NCI-H2081 treated with DMSO at 0.1 percent for 48 hours (cell line): ENCODE measurements at places on chromosomes 11 and 22.

DNA sequence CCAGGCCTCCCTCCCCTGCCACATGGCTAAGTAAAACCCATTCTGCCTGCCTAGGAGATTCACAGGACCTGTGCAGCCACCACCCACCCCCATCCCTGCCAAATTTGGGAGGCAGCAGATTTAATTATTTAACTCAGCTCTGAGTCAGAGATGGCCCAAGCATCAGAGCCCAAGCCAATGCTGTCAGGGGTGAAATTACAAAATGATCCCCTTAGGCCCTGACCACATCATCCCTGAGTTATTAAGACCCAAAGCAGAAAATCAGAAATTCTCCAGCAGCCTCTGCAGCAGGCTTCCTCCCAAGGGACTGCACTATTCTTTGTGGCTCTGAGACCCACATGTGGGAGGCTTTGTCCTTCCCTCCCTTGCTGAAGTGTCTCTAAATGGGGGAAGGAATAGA lies 52.8 kb upstream of the RRAS2 start:
- DNase-seq: no peak

DNA sequence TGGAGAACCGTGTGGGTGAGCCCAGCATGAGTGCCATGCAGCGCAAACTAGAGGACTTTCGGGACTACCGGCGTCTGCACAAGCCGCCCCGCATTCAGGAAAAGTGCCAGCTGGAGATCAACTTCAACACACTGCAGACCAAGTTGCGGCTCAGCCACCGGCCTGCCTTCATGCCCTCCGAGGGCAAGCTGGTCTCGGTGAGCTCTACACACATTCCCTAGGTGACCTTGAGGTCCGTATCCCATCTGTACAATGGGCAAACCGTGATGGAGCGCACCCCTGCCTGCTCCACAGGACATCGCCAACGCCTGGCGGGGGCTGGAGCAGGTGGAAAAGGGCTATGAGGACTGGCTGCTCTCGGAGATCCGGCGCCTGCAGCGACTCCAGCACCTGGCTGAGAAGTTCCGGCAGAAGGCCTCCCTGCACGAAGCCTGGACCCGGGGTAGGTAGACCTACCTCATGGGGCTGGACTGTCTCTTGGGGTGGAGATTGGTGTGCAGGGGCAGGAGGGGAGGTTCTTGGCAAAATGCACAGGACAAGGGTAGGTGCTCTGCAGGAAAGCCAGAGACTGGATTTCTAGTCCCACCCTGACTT lies 10.6 kb downstream of the CTSF start:
- DNase-seq: no peak

DNA sequence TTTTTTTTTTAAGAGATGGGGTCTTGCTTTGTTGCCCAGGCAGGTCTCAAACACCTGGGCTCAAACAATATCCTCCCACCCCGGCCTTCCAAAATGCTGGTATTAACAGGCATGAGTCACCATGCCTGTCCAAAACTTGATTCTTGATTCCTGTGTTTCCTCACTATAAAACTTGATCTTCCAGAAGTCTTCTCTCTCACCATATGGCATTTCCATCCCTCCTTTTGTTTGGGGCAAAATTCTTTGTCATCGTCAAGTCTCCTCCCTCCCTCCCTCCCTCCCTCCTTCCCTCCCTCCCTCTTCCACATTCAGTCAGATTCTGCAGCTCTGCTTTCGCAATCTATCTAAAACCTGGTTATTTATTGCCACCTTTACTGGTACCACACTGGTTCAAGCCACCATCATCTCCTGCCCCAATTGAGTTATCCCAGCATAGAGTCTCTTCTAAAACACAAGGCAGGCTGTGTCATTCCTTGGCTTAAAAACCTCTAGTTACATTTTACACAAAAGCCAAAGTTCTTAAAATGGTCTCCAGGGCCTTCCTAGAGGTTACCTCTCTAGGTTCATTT lies 65.0 kb upstream of the HORMAD2 start:
- no peak for DNase-seq

- DNase-seq: no peak
Measured at GRCh38 chr22:44689915-44690524, 12.0 kb upstream of the PRR5 start.

- no peak for DNase-seq
Measured at GRCh38 chr11:77163271-77163670, 35.2 kb downstream of the MYO7A start.

GRCh38 chr22:20418211-20418788 lies 19.3 kb downstream of the SCARF2 start:
- no peak for DNase-seq

GRCh38 chr22:50089682-50090411 lies at the start of gene MOV10L1:
Gene MOV10L1 (plus strand): TSS chr22:50090006. CDS start chr22:50090089, 83 bp downstream.
- no peak for DNase-seq

DNA sequence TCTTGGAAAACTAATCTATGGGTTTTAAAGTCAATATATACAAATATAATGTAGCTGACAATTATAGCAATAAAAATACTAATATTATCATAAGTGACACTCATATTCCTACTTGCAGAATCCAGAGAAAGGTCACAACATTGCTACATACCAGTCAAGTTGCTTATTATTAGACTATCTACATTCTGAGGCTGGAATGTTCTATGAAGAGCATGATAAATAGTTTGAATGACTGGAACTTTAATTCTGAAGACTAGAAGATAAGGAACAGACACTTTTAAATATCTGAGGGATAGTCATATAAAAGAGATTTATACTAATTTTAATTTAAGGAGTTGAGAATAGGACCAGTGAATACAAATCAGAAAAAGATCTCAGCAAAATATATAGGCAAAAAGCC lies 146.0 kb downstream of the GUCY1A2 start:
- no peak for DNase-seq

- DNase-seq: no peak
Measured at GRCh38 chr11:29282088-29282487, 734.7 kb downstream of the KCNA4 start.

GRCh38 chr11:116505298-116506262 lies 267.2 kb downstream of the BUD13 start:
- DNase-seq: no peak

DNA sequence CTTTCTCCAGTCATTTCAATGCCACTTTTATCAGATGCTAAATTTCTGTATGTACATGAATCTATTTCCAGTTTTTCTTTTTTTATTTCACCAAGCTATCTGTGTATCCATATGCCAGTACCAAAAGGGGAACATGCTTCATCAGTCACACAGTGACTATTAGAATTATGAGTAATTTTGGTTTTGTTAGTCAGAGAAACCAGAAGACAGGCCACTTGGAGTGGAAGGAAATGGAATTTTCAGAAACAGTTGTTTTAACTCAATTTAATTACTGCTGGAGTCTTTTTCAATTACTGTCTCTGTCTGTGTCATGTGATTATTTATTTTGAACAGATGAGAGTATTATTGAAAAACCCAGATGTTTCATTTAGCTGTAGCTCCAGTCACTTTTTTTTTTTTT lies 84.6 kb upstream of the ANO3 start:
- no peak for DNase-seq

- DNase-seq: no peak
Measured at GRCh38 chr22:33492210-33492651, 428.0 kb downstream of the LARGE1 start.

GRCh38 chr11:119730789-119731386 lies 1.9 kb upstream of the NECTIN1 start:
- no peak for DNase-seq

GRCh38 chr11:116791002-116791812 lies 472 bp downstream of the APOA5 start:
- peak; percentile 15 for DNase-seq

- DNase-seq: peak; percentile 39
Measured at GRCh38 chr11:123261345-123262106, 66.5 kb upstream of the CLMP start.

DNA sequence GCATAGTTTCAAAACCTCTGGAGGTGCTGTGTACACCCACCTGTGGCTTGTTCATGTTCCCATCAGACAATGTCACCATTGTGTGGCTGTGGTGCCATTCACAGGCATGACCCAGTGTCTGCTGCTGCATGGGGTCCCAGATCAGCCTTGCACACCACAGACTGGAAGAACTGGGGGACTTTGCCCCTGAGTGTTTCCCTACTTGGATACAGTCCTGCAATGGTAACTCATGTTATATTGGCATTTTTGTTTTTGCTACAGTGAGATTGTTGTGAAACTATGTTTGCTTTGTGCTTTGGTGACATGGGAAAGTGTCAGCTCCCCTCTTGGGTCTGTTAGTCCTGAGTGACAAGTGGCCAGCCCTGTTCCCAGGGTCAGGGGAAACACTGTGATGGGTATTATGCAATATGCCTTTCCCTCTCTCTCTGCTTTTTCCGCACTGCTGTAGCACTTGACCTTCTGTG lies 108.8 kb downstream of the NAV2 start:
- DNase-seq: no peak

GRCh38 chr11:10605941-10606381 lies 37.5 kb upstream of the LYVE1 start:
- DNase-seq: no peak

DNA sequence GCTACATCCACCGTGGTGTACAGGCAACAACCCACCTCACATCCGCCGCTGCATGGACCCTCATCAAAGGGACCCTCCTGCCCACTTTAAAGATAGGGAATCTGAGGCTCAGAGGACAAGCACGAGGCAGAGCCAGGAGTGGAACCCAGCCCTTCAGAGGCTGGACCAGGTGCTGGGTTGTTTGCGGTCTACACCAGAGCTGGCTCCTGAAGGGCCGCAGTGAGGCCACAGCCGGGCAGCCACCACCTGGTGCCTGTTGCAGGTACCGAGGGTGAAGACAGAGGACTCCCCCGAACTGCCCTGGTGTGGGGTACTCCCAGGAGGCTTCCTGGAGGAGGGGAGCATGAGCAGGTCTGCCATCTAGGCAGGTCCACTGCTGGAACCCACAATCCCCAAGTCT lies 78.8 kb downstream of the DHCR7 start:
- no peak for DNase-seq

- no peak for DNase-seq
Measured at GRCh38 chr22:44622147-44622427, 79.9 kb upstream of the PRR5 start.

- no peak for DNase-seq
Measured at GRCh38 chr22:22877523-22878210, 9.9 kb upstream of the IGLL5 start.

- no peak for DNase-seq
Measured at GRCh38 chr11:77789061-77789730, 31.3 kb downstream of the RSF1 start.

DNA sequence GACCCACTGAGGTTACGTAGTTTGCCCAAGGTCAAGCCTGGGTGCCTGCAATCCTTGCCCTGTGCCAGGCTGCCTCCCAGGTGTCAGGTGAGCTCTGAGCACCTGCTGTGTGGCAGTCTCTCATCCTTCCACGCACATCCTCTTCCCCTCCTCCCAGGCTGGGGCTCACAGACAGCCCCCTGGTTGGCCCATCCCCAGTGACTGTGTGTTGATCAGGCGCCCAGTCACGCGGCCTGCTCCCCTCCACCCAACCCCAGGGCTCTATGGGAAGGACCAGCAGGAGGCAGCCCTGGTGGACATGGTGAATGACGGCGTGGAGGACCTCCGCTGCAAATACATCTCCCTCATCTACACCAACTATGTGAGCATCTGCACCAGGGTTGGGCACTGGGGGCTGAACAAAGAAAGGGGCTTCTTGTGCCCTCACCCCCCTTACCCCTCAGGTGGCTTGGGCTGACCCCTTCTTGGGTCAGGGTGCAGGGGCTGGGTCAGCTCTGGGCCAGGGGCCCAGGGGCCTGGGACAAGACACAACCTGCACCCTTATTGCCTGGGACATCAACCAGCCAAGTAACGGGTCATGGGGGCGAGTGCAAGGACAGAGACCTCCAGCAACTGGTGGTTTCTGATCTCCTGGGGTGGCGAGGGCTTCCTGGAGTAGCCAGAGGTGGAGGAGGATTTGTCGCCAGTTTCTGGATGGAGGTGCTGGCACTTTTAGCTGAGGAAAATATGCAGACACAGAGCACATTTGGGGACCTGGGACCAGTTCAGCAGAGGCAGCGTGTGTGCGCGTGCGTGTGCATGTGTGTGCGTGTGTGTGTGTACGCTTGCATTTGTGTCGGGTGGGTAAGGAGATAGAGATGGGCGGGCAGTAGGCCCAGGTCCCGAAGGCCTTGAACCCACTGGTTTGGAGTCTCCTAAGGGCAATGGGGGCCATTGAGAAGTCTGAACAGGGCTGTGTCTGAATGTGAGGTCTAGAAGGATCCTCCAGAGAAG lies 1.6 kb downstream of the GSTP1 start:
- DNase-seq: no peak

- DNase-seq: no peak
Measured at GRCh38 chr11:115437902-115438575, 66.2 kb downstream of the CADM1 start.

DNA sequence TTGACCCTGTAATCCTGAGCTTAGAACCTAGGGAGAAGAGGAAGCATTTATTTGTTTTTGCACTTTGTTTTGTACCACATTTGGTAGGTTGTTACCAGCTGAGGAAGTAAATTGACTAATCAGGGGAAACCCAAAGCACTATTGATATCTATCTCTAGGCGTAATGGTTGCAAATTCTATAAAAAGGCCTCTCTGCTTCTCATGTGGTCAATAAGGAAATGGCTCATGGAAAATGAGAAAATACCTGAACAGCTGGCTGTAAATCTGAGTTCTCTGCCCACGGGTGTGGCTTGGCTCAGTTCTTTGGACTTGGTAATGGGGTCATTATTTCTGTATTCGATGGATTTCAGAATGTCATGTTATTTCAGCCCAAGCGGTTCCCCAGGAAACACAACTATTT lies 42.4 kb downstream of the BARX2 start:
- no peak for DNase-seq

GRCh38 chr11:67413266-67413849 lies 2.1 kb upstream of the CARNS1 start:
- DNase-seq: no peak

GRCh38 chr11:9980931-9981330 lies 313.1 kb downstream of the SBF2 start:
- DNase-seq: no peak

DNA sequence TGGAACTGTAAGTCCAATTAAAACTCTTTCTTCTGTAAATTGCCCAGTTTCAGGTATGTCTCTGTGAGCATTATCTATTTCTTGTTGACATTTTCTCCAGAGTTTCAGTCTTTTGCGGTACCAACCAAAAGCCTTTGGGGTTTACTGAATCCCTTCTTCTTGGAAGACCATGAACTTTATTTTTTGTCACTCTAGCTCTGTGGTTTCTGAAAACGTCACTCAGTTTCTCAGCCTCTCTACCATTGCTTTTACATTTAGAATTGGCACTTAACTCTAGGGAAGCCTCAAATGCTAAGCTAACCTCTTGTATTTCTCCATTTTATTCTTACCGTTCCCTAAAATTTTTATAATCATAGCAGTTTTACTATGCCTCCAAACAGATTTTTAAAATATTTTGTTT lies 237.6 kb downstream of the CSNK2A3 start:
- no peak for DNase-seq

GRCh38 chr11:71913756-71914526 lies 14.5 kb downstream of the XNDC1N start:
- no peak for DNase-seq
